ENCODE measurements at places on chromosomes 6 and 20.

DNA sequence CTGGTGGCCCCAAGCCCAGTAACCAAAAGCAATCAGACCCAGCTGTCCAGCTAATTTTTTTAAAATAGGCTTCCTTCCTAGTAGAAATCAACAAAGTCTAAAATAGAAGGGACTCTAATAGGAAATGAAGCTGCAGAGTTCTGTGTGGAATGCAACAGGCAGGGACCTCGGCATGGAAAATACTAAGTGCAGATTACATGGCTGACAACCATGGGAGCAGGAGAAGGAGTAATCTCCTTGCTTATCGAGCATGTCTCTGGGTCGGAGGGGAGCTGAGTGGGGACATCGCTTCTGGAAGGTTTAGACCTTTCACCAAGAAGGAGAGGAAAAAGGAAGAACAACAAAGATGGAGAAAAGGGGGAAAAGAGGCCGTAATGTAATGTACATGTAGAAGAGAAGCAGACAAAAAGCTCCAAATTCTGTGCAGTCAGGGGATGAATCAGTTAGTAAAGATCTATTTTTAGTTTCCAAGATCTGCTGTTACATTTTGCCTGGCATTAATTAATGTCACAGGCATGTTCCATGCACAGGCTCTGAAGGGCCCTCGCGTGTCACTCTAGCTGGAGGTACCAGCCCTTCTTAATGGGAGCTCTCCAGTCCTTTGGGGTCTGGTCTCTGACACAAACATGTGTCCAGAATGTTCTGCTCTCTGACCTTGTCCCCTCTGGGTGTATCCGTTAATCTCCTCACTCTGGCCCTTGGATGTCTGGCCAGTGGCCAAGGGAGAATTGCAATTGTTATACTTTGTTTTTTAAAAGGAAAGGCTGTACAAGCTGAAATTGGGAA is 16.6 kb upstream of the ZNF831 start:
- no peak for DNase-seq

- DNase-seq = no peak
Measured at GRCh38 chr6:123529843-123530242, 106.9 kb downstream of the TRDN start.

DNA sequence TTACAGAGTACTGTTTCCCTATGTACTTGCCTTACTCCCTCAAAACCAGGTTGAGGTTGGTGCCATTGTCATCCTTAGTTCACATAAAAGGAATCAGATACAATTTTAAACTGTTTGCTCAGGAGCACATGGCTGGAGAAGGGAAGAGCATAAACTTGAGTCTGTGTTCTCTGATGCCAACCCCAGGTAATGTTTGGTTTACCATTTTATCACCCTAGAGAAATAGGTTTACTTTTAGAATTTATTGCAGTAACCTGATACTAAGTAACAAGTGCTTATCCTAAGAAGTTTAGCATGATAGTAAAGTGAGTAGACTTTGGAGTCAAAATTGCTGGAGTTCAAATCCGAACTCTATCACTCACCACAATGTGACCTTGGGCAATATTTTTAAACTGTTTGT is 86.3 kb downstream of the RFPL4B start:
- DNase-seq = no peak

DNA sequence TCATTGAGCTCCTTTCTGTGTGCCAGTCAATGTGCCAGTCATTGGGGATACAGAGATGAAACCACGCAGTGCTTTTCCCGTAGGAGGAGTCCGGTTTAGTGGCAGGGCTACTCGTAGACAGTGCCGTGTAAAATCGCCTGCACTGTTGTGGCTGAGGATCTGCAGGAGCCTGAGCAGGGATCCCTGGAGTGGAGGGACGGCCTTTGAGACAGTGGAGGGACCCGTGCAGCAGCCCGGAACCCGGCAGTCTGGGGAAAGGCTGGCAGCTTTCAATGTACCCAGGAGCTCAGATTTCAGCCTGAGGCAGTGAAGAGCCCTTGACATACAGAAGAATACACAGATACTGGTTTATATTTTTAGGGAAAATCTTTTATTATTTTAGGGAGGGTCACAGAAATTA is 203.3 kb downstream of the ARID1B start:
- DNase-seq = no peak
